ENCODE measurements at places on chromosomes 2 and 18. TPM values are rescaled to one million over a fixed set of nuclear protein-coding genes. Genes with fewer than 3 reads are reported as not detected.

DNA sequence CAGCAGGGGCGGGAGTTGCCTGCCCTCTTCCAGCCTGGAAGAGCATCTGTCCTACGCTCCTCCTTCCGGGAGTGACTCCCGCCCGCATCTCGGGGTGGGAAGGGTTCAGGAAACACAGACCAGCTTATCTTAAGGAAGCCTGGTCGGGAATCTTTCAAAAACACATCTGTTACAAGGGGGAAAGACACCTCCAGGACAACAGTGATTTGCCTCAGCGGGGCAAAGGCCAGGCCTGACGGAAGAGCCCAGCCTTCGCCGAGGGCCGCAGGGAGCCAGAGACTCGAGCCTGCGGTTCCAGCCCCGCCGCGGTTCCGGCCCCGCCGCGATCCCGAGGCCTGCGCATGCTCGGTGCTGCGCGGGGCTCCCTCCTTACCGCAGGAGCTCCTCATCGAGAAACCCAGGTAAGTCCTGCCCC is 38.1 kb upstream of the TGIF1 start:
- no peaks in the 10 kb centered on the region for H3K4me1 ChIP-seq
- H3K27ac ChIP-seq = no peak overlapping the region
- H3K4me3 ChIP-seq = no peak overlapping the region
- H3K36me3 ChIP-seq = no peaks in the 10 kb centered on the region

DNA sequence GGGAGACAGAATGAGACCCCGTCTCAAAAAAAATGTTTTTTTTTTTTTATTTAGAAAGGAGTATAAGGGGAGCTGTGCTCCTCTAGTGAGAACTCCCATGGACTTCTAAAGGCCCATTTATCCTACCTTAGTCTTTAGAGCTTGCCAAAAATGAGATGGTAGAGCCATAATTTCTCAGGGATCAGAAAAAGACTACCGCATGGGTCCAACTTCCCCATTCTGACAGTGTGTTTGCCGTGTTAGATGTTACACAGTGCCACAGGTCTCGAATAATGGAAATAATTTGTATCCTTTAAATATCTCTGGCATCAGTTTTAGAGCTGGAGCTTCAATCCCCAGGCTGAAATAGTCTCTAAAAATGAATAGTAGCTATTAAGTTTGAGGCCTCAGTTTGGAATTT is 6.0 kb upstream of the SLC39A10 start:
- no peak for DNase-seq
- H3K27ac ChIP-seq = no peak overlapping the region
- H3K4me1 ChIP-seq = peaks cover 5% of the 10 kb centered on the region
- no peaks in the 10 kb centered on the region for H3K36me3 ChIP-seq

- no peaks in the 10 kb centered on the region for H3K27me3 ChIP-seq
- H3K36me3 ChIP-seq = no peaks in the 10 kb centered on the region
- H3K27ac ChIP-seq = no peak overlapping the region
- DNase-seq = peak; percentile 49
Observed at GRCh38 chr2:48016225-48017019, 110.1 kb upstream of the FBXO11 start.

DNA sequence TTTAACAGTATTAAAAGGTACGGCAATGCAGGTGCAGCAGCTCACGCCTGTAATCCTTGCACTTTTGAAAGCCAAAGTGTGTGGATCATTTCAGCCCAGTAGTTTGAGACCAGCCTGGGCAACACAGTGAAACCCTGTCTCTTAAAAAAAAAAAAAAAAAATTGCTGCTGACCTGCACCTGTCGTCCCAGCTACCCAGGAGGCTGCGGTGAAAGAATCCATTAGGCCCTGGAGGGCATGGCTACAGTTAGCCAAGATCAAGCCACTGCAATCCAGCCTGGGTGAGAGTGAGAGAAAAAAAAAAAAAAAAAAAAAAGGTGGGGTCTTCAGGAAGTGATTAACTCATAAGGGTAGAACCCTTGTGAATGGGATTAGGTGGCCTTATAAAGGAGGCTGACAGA is 12.8 kb downstream of the CUL3 start:
- no peak overlapping the region for H3K27ac ChIP-seq
- H3K4me1 ChIP-seq = peaks cover 12% of the 10 kb centered on the region
- no peaks in the 10 kb centered on the region for H3K36me3 ChIP-seq
- no peak for DNase-seq
- no peak overlapping the region for H3K4me3 ChIP-seq

Gene CNRIP1
- not detected for total RNA-seq

- peaks cover 30% of the 10 kb centered on the region for H3K4me1 ChIP-seq
- H3K27me3 ChIP-seq = no peaks in the 10 kb centered on the region
- H3K36me3 ChIP-seq = no peaks in the 10 kb centered on the region
- no peak overlapping the region for H3K27ac ChIP-seq
Observed at GRCh38 chr2:88658326-88658725, 31.1 kb upstream of the EIF2AK3 start.

DNA sequence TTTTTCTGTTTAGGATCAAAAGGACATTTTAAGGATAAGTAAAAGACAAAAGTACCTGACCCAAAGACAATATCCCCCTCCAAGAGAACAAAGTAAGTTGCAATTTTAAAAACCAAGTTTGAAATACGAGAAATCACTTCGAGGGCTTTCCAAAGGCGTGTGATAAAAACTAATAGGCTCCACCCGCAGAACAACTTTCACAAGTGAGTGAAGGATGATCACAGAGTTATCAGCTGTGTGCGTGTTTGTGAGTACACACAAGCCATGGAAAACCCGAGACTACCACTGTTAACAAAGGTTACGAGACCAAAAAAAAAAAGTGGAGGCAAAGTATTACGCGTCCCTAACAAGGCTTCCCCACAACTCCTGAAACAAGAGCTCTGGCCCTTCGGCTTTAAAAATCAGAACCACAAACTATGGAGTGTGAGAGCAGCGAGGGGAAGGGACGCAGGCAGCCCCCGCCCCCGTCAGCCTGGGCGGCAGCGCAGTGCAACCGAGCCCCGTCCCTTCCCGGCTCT is 719 bp downstream of the SMAD2 start:
- no peaks in the 10 kb centered on the region for H3K27me3 ChIP-seq
- no peak for DNase-seq
- H3K36me3 ChIP-seq = no peaks in the 10 kb centered on the region
- H3K4me1 ChIP-seq = 0 out of 2 replicates have a peak, but pooled peaks cover 8% of the 10 kb centered on the region
- peak overlapping the region; percentile 22 for H3K27ac ChIP-seq
- H3K4me3 ChIP-seq = peak overlapping the region; percentile 75

Gene UGT1A10
- 1.0 TPM for total RNA-seq

- H3K27ac ChIP-seq = peak overlapping the region; percentile 97
- no peak overlapping the region for H3K4me3 ChIP-seq
- H3K36me3 ChIP-seq = no peaks in the 10 kb centered on the region
- H3K4me1 ChIP-seq = no peaks in the 10 kb centered on the region
Observed at GRCh38 chr2:201644001-201644400, 698 bp upstream of the TMEM237 start.

Measured in Caco-2 (cell line).